ENCODE measurements at places on chromosomes 7 and 10. TPM values are rescaled to one million over a fixed set of nuclear protein-coding genes. Genes with fewer than 3 reads are reported as not detected.

The PIK3CG gene
- 17.3 TPM for total RNA-seq

The PRSS2 gene
- 0.98 TPM for total RNA-seq

The CUBN gene
- 11.8 TPM for total RNA-seq

The STK31 gene
- total RNA-seq = 0.33 TPM

The PDZD7 gene
- total RNA-seq = 1.3 TPM

The RABGEF1 gene
- 26.0 TPM for total RNA-seq

The SPDYE5 gene
- total RNA-seq = not detected

The PVRIG gene
- total RNA-seq = not detected

The C1GALT1 gene
- 33.4 TPM for total RNA-seq

The ADRB1 gene
- 12.4 TPM for total RNA-seq

The ACTR3C gene
- total RNA-seq = 0.67 TPM

The EPHA1 gene
- total RNA-seq = not detected

The TRIM73 gene
- 0.98 TPM for total RNA-seq

The PON3 gene
- total RNA-seq = 0.19 TPM
